ENCODE measurements at places on chromosomes 7 and 10. TPM values are rescaled to one million over a fixed set of nuclear protein-coding genes. Genes with fewer than 3 reads are reported as not detected.

The GIMAP2 gene
- total RNA-seq = not detected

- no peak for DNase-seq
- no peak overlapping the region for H3K4me3 ChIP-seq
- no peaks in the 10 kb centered on the region for H3K36me3 ChIP-seq
- no peak overlapping the region for H3K27ac ChIP-seq
- no peaks in the 10 kb centered on the region for H3K27me3 ChIP-seq
- H3K4me1 ChIP-seq = peaks cover 15% of the 10 kb centered on the region
Measured at GRCh38 chr7:27603813-27604212, 58.9 kb downstream of the HIBADH start.

DNA sequence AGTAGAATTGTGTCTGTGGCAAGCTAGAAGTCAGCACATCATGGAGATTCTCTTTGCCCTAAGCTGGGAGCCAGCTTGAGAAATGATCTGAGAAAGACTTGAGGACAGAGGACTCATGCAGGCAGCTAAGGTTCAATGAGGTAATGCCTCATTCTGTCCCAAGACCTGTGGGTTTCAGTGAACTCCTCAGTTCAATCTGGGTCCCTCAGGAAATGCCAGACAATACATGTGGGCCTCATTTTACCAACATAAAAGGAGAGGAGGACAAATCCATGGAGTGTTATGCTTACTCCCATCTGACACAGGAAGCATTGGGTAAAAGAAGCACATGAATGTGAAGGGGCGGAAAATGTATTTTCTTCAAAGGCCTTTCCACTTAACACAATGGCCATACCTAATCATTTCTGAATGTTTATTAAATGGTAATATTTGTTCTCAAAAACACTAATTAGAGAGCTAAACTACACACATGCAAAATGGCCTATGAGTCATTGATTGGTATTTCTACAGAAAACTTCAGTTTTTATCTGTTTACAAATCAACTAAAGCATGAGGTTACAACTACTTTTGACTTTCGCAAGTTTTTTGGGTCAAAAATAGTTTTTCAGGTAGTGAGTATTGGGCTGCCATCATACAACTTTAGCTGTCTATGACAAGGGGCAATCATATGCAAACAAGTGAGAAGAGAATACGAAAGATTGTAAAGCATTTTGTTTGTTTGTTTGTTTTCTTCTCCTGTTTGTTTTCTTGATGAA is 205.3 kb downstream of the CHRM2 start:
- no peak for DNase-seq
- H3K27ac ChIP-seq = peak overlapping the region; percentile 45
- no peaks in the 10 kb centered on the region for H3K36me3 ChIP-seq
- H3K27me3 ChIP-seq = no peaks in the 10 kb centered on the region
- no peak overlapping the region for H3K4me3 ChIP-seq

DNA sequence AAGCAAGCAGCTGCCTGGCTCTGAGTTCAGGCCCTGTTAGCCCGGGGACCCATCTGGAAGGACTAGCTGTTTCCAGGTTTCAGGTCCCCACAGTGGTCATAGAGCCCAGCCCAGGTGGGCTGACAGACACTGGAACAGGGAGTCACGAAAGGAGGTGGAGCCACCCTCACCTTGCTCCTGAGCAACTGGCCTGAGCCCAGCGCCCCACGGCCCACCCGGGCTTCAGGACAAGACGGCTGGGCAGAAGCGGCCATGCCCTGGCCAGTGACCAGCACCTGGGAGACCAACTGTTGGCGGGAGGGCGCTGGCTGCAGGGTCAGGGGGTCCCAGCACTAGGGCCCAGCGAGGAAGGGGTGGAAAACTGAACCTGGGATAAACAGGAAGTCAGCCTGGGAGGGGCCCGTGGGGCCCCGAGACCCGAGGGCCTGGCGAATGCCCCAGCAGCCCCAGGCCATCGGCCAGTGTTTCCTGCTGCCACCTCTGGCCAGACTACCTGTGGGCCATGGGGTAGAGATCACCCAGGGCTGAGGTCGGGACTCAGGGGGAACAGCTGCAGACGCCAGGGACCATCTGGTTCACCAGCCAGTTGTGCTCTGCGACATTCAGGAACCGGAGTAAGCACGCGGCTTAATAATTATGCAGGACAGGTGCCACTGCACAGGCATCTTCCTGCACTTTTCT is 282.1 kb upstream of the PPP2R2D start:
- no peaks in the 10 kb centered on the region for H3K4me1 ChIP-seq
- no peaks in the 10 kb centered on the region for H3K36me3 ChIP-seq
- no peak overlapping the region for H3K4me3 ChIP-seq
- peak; percentile 82 for DNase-seq
- H3K27ac ChIP-seq = no peak overlapping the region
- no peaks in the 10 kb centered on the region for H3K27me3 ChIP-seq

GRCh38 chr7:117010375-117011133 is 57.3 kb downstream of the ST7 start:
- no peaks in the 10 kb centered on the region for H3K27me3 ChIP-seq
- H3K36me3 ChIP-seq = no peaks in the 10 kb centered on the region
- H3K4me1 ChIP-seq = peaks cover 76% of the 10 kb centered on the region
- no peak for DNase-seq
- H3K4me3 ChIP-seq = no peak overlapping the region

DNA sequence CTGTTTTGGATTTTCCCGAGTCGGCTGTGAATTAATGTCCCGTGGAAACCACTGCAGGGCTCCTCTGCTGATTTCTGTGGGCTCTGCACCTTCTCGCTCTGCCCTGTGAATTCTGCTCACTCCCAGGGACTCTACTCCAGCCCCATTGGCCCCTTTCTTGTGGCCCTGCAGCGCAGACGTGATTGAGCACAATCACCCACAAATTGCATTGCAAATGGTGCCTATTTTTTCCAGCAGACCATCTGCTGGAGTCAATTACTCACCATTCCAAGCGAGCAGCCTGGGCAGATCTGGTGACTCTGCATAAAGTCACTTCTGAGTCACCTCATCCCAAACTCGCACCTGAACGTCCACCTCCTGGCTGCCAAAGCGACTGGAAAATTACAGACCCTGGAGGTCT is 235.8 kb downstream of the PAXIP1 start:
- H3K27me3 ChIP-seq = no peaks in the 10 kb centered on the region
- H3K27ac ChIP-seq = no peak overlapping the region
- DNase-seq = no peak

The ELAPOR2 gene
- 15.8 TPM for total RNA-seq

The EPO gene
- not detected for total RNA-seq

DNA sequence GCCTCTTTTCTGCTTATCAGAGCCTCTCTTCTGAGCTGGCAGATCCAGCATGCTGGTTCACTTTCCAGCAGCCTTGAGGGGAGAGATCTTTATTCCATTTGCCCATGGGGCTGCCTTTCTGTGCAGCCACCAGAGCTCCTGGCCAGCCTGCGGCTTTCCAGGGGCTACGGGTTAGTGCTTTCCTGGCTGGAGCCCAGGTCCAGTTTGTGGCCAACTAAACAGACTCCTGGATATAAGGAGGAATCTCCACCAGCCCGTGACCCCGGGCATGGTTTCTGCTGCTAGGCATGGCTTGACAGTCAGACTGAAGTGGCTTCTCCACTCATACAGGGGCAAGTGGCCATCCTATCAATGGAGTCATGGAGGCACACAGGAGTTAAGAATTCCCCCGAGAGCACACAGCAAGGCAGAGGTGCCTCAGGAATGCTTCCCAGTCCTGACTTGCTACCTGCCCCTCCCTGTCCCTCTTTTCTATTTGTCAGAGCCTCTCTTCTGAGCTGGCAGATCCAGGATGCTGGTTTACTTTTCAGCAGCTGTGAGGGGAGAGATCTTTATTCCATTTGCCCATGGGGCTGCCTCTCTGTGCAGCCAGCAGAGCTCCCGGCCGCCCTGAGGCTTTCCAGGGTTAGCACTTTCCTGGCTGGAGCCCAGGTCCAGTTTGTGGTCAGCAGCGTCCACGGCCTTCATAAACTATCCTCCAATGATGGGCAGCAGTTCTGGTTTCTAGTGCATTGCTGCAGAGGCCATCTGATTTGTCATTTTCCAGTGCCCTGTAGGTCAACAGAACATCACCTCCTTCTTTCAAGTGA is 35.9 kb downstream of the TSPAN15 start:
- no peak overlapping the region for H3K27ac ChIP-seq
- no peaks in the 10 kb centered on the region for H3K27me3 ChIP-seq
- DNase-seq = peak; percentile 33
- no peak overlapping the region for H3K4me3 ChIP-seq
- peaks cover 9% of the 10 kb centered on the region for H3K4me1 ChIP-seq

- H3K4me1 ChIP-seq = no peaks in the 10 kb centered on the region
- H3K36me3 ChIP-seq = peaks cover 4% of the 10 kb centered on the region
- no peak overlapping the region for H3K27ac ChIP-seq
- H3K4me3 ChIP-seq = no peak overlapping the region
Measured at GRCh38 chr10:92363498-92363897, 72.5 kb downstream of the MARCHF5 start.

DNA sequence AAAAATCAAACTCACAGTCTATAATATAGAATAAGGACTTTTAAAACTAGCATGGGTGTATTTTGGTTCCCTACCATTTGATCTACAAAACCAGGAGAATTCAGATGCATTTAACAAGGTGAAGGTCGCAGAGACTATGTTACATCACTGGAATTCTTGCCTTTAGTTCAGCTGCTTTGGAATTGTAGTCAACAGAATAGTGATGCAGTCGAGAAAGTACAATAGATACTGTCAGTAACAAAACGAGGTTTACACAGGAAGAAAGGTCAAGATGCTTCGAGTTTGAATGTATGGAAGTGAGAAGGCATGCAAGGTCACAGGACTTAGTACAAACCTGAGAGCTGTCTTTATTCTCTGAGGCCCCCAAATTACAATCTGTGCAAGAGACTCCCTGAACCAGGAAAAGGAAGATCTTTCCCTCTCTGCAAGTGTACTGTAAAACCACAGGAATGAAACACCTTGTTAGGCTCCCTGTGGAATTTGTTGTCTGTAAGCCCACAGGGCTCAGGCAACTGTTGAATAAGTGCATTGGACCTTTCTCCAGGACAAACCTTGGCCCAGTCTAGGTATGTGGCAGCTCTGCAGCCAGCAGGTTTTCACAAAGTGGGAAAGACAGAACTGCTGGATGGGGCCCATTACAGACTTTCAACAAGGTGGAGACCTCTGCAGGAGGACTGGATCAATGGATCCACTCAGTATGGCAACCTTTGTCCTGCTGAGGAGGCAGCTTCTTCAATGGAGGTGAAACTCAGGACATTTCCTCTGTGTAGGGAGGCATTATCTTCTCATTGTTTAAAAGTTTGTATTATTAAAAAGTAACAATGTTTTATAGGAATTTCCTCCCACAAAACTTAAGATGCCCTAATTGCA is 101.1 kb upstream of the GSDME start:
- H3K27ac ChIP-seq = no peak overlapping the region
- no peak overlapping the region for H3K4me3 ChIP-seq
- H3K36me3 ChIP-seq = peaks cover 1% of the 10 kb centered on the region
- no peaks in the 10 kb centered on the region for H3K27me3 ChIP-seq

The TFR2 gene
- total RNA-seq = 0.87 TPM

DNA sequence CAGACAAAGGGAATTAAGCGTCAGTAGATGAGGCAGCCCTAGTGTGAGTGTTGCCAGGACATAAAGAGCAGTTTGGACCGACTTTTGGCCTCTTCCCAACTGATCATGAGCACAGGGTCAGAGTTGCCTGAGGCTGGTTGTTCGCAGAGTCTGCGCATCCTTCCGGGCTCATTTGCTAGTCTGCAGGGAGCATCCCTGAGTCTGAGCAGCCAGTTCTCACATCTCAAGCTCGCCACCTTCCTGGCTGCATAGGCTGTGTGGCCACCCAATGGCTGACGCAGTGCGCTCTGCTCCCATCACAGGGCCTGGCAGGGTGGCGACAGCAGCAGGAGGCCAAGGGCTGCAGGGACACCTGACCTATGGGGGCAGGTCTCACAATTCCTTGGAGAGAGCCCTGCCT is 5.0 kb downstream of the GAD2 start:
- H3K27me3 ChIP-seq = peaks cover 58% of the 10 kb centered on the region
- H3K36me3 ChIP-seq = peaks cover 1% of the 10 kb centered on the region
- DNase-seq = no peak
- no peak overlapping the region for H3K27ac ChIP-seq
- H3K4me1 ChIP-seq = peaks cover 7% of the 10 kb centered on the region

DNA sequence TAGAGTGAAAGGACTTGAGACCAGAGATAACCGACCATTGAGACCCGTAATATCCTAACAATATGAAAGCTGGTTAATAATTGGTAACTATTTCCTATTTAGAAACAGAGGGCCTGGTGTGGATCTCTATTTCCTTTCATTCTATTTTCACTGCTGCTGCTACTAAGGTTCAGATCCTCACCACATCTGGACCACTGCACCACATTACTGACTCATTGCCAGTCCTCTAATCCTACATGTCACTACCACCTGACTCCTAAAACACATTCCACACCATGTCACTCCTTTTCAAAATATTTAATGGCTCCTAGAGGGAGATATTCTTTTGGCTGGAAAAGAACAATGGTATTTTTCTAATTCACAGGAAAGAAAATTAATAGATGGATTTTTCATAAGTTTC is 6.4 kb downstream of the USP54 start:
- DNase-seq = no peak
- no peaks in the 10 kb centered on the region for H3K36me3 ChIP-seq
- H3K4me1 ChIP-seq = peaks cover 20% of the 10 kb centered on the region

The CALML3 gene
- total RNA-seq = not detected

- no peak for DNase-seq
- peaks cover 4% of the 10 kb centered on the region for H3K36me3 ChIP-seq
- no peaks in the 10 kb centered on the region for H3K4me1 ChIP-seq
- H3K4me3 ChIP-seq = no peak overlapping the region
Measured at GRCh38 chr10:124306922-124307371, 111.8 kb downstream of the OAT start.

GRCh38 chr10:100014071-100014762 is 4.5 kb upstream of the DNMBP start:
- peaks cover 9% of the 10 kb centered on the region for H3K4me1 ChIP-seq
- H3K27me3 ChIP-seq = no peaks in the 10 kb centered on the region
- no peak for DNase-seq

DNA sequence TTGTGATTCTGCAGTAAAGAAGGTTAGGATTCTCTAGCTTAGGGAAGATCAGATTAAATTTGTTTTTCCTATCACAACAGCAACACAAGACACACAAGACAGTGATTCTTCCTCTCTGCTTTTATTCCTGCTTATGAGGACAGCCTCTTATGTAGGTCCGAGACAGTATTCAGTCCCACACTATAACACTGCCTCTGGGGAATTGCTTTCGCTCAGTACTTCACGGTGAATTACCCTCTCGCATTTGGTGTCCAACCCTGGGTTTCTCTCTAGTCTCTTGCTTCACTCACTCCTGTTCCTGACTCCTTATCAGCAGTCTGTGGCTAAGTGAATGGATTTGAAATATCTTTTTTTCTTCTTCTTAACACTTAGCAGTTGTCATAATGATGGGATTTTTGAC is 1.7 kb downstream of the HIF1AN start:
- no peak overlapping the region for H3K27ac ChIP-seq
- no peaks in the 10 kb centered on the region for H3K27me3 ChIP-seq
- no peaks in the 10 kb centered on the region for H3K36me3 ChIP-seq
- H3K4me1 ChIP-seq = peaks cover 7% of the 10 kb centered on the region
- no peak for DNase-seq
- no peak overlapping the region for H3K4me3 ChIP-seq

DNA sequence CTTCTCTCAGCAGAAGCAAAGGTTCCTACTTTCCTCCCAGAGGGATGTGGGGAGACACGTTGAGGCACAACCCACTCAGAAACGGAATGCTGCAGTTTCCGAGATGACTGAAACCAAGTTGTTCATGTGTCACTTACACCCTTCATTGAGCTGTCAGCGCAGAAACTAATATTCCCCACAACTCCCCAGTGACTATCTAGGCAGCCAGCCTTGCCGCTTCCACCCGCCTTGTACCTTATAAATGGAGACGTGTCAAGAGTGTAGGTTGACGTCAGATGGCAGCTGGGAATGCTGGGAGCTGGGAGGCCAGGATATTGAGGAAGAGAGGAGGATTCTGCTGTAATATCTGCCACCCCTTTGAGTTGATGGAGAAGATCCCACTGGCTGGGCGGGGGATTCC is 15.1 kb downstream of the GPR26 start:
- no peaks in the 10 kb centered on the region for H3K4me1 ChIP-seq
- no peak overlapping the region for H3K27ac ChIP-seq
